AG10803 (cell line): ENCODE measurements at places on chromosomes 13 and 19.

GRCh38 chr13:110193491-110193890 lies 113.5 kb downstream of the COL4A1 start:
- no peak for DNase-seq

GRCh38 chr19:55418185-55418584 lies 10.6 kb upstream of the UBE2S start:
- DNase-seq = peak; percentile 84

DNA sequence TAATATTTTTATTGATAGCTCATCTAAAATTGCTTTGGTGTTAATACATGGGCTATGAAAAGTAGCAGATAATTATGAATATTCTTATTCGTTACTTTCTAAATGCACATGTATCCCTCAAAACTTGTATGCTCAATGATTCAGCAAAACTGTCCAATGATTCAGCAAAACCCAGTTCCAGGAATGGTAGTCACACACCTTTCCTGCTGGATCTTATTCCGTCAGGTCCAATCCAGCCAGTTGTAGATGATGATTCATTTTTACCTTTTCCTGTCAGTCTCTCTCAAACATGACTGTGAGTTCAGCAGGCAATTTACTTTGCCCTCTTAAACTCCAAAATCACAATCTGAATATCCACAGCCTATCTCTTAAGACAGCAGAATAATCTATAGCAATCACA lies 1082.6 kb downstream of the EFNB2 start:
- DNase-seq = no peak

- DNase-seq = no peak
These were observed 180.7 kb downstream of the STK24 start for GRCh38 chr13:98396071-98396710.

- DNase-seq = no peak
These were observed 1.3 kb upstream of the IRF2BP1 start for GRCh38 chr19:45887200-45887710.

DNA sequence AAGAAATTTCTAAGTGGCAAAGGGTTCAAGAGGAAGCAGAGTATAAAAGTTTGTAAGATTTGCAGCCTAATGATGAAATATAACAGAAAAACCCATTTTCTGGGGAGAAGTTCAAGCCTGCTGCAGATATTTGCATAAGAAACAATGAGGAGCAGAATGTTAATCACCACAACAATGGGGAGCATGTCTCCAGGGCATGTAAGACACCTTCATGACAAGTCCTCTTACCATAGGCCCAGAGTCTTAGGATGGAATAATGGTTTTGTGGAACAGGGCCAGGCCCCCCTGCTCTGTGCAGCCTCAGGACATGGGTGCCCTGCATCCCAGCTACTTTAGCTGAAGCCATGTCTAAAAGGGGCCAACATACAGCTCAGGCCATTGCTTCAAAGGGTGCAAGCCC lies 809.0 kb upstream of the SLITRK5 start:
- no peak for DNase-seq

- peak; percentile 69 for DNase-seq
These were observed 2.3 kb downstream of the MIDN start for GRCh38 chr19:1250437-1251260.

DNA sequence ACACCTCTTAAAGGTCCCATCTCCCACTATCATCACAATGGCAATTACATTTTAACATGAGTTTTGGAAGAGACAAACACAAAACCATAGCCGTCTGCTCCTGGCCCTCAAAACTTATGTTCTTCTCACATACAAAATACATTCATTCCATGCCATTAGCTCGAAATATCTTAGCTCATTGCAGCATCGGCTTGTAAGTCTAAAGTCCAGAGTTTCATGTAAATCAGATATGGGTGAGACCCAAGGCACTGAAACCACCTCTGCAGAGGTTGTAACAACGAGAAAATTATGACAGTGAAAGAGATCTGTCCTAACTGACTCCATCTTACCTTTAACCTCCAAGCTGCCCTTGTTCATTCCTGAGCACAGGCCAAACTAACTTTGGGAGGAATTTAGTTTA lies 635.0 kb upstream of the SPRY2 start:
- DNase-seq = no peak

GRCh38 chr19:18117364-18117691 lies 19.8 kb downstream of the MAST3 start:
- DNase-seq = no peak

DNA sequence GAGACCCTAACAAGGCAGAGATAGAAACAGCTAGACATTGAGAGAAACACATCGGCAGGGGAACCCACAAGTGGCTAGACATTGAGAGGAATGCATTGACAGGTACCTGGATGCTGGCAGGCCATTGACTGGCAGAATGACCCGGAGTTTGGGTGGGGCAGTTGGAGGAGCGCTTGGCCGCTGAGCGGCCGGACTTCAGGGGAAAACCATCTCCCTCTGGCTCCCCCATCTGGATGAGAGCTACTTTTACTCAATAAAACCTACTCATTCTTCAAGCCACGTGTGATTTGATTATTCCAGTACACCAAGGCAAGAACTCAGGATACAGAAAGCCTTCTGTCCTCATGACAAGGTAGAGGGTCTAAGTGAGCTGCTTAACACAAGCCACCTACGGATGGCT lies 473.4 kb downstream of the SLITRK5 start:
- DNase-seq = no peak

DNA sequence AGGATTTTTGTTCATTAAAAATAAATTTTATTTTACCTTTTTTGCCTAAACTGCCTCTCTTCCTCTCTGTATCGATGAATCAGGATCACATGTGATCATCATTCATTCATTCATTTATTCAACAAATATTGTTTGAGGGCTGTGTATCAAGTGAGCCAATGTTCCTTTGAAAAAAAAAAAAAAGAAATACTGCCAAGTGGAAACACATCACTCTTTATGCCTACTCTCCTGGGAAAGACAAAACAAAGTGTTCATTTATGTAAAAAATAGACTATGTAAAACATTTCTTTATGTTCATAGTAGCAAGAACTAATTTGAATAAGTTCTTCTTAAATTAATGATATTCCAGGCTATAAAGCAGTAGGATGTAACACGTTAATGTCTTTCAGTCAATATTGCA lies 233.1 kb downstream of the POSTN start:
- no peak for DNase-seq

DNA sequence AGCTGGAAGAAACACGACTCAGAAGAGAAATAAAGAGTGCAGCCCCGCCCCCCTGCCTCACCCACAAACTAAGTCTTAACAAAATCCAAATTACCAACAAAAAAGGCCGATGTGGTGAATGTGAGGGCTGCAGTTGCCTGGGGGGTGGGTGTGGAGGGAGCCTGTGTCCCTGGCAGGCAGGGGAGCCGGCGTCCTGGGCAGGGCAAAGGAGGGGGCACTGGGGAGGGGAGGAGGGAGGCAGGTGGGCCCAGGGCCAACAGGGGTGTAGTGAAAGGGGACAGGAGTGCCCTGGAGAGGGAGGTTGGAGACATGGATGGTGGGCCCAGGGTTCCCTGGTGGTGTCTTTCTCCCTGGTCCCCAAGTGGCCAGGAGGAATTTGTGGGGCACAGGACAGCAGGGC lies 4.0 kb downstream of the IRGC start:
- no peak for DNase-seq

GRCh38 chr13:75825161-75825560 lies 189.0 kb downstream of the LMO7 start:
- DNase-seq = no peak

- no peak for DNase-seq
These were observed at the start of gene LACC1 for GRCh38 chr13:43879755-43880181. LACC1 (plus strand) TSS chr13:43879904; CDS start chr13:43880986, 1,082 bp downstream.

GRCh38 chr13:60887711-60888110 lies 490.7 kb downstream of the TDRD3 start:
- DNase-seq = no peak

- no peak for DNase-seq
These were observed 31.4 kb downstream of the SCGB2B2 start for GRCh38 chr19:34645551-34645950.

DNA sequence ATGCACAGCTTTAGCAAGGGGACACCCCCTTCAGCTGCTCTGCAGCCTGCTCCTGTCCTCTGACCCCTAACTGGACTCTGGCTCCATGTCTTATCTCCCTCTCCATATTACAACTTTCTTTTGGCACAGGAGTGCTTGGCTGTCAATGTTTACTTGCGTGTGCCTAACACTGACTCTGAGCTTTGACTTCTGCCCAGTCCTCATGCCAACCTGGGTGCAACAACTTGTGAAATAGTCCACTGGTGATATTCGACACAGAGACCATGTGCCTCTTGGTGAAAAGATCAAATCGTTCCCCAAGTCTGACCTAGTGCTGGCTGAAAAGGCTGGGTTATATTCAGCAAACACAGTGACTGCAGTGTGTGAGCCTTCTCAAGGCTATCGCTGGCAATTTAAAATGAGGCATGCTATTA lies 34.1 kb upstream of the KLF12 start:
- no peak for DNase-seq

- DNase-seq = no peak
These were observed 22.8 kb downstream of the WTIP start for GRCh38 chr19:34504273-34504808.

DNA sequence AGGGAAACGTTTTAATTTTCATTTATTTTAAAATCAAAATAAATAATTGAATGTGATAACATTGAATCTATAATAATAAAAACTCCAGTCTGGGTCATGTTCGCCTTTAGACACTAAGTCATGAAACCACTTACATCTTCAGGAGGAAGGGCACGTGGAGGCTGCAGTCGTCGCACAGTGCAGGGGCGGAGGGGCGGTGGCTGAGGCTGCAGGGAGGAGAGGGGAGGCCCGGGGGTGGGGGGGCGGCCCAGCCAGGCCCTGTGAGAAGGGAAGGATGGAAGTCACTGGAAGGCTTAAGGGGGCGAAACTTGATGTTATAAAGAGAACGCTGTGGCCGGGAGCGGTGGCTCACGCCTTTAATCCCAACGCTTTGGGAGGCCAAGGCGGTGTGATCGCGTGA lies 14.9 kb upstream of the LATS2 start:
- no peak for DNase-seq

- peak; percentile 86 for DNase-seq
These were observed 13.5 kb downstream of the ARL11 start for GRCh38 chr13:49641801-49642291.

GRCh38 chr19:38932425-38933179 lies 1.9 kb downstream of the MRPS12 start:
- DNase-seq = peak; percentile 45

DNA sequence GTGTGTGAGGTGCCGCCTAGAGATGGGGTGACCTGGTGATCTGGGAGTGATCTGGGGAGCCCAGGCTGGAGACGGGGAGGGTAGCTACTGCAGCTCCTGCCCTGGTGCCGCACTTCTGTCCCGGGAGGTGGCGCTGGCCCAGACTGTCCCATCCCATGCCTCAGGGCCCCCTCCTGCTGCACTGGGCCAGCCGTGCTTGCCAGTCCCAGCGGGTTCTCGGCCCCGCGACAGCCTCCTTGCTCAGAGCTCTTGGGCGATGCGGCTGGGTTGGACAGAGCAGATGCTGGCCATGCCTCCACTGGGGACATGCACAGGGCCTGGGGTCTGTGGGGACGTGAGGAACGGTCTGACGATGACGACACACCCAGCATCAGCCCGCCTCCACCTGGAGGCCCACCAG lies 2.5 kb downstream of the RAX2 start:
- no peak for DNase-seq

- DNase-seq = no peak
These were observed 193.3 kb downstream of the PCDH9 start for GRCh38 chr13:67036699-67037457.

DNA sequence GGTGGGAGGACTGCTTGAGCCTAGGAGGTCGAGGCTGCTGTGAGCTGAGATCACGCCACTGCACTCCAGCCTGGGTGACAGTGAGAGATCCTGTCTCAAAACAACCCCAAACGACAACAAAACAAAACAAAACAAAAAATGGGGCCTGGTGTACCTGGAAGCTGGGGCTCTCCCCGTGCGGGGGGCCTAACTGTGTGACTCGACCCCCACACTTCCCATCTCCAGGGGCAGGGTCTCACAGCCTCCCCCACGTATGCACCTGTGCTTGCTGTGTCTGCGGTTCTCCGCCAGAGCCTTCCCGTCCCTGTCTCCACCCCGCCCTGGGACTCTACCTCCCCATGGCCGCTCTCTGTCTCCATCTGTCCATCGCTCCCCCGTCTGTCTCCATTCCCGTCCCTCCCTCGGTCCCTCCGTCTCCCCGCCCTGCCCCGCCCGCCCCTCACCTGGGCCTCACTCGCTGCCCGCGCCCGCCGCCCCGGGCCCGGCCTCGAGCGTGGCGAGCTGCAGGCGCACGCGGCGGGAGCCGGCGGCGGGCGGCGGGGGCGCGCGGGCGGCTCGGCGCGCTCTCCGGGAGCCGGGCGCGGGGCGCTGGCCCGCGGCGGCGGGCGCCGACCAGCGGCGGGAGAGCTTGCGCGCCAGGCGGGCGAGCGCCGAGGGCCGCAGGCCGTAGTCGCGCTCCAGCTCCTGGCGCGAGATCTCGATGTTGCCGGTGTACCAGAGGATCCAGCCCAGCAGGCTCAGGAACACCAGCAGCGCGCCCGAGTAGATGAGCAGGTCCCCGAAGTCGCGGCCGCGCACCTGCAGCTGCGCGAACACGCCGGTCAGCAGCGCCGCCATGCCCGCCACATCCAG lies 587 bp downstream of the TMEM238 start:
- DNase-seq = peak; percentile 62

DNA sequence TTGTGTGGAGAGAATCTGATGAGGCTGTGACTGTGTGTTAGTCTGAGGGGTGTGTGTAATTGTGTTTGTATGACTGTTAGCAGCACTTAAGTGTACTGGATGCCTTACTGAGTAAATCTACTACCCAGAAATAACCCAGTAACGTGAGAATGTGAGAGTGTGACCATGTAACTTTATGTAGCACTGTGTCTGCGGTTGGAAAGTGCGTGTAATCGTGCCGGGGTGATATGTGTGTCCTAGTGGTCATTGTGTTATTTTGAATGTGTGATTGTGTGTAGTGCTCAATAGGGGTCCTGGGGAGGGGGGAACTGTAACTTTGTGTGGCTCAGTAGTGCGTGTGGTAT lies 550 bp downstream of the ZNF383 start:
- peak; percentile 35 for DNase-seq

DNA sequence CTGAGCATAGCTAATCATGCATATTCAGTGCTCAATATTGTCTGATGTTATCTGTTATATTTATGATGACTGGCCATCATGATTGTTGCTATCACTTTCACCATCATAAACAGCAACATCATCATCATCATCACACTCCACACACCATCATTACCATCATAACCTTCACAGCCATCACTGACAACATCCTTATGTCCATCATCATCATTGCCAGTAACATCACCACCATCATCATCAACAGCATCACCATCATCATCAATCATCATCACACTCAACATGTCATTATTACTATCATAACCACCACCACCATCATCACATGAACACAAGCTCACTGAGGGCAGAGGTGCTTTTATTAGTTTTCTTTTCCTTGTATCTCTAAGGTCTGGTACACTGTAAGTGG lies 75.9 kb downstream of the MBD3L1 start:
- no peak for DNase-seq

- DNase-seq = peak; percentile 75
These were observed 7.0 kb downstream of the CAB39L start for GRCh38 chr13:49436890-49437289.
